ENCODE measurements at places on chromosomes 11 and 22. TPM values are rescaled to one million over a fixed set of nuclear protein-coding genes. Genes with fewer than 3 reads are reported as not detected.

EED gene
- total RNA-seq: 21.7 TPM

PRR33 gene
- not detected for total RNA-seq

SERPIND1 gene
- not detected for total RNA-seq

CCDC81 gene
- total RNA-seq: 0.66 TPM

CHKB gene
- 16.7 TPM for total RNA-seq

CHST1 gene
- 1.1 TPM for total RNA-seq

HTR3A gene
- total RNA-seq: not detected

CARD16 gene
- 4.0 TPM for total RNA-seq

ANGPTL5 gene
- 0.38 TPM for total RNA-seq

TIGD3 gene
- total RNA-seq: 0.13 TPM

RANGAP1 gene
- total RNA-seq: 88.2 TPM

MS4A6A gene
- total RNA-seq: 2.7 TPM

PGA4 gene
- 1.3 TPM for total RNA-seq

CLMP gene
- 4.8 TPM for total RNA-seq

CDON gene
- 2.5 TPM for total RNA-seq

SOX10 gene
- not detected for total RNA-seq

NOX4 gene
- total RNA-seq: 2.3 TPM

KRTAP5-8 gene
- total RNA-seq: not detected

ANO5 gene
- 0.29 TPM for total RNA-seq

CHADL gene
- 2.0 TPM for total RNA-seq

GDPD4 gene
- total RNA-seq: not detected

TRIM49 gene
- total RNA-seq: 0.94 TPM

ART5 gene
- 0.76 TPM for total RNA-seq

IFITM5 gene
- not detected for total RNA-seq

SCGB1C1 gene
- total RNA-seq: not detected

P2RY6 gene
- 1.2 TPM for total RNA-seq

SWAP70 gene
- 15.1 TPM for total RNA-seq

INS gene
- not detected for total RNA-seq

NRGN gene
- 0.83 TPM for total RNA-seq

MUC2 gene
- total RNA-seq: not detected

All from esophagus squamous epithelium (tissue), 5 donors.